Cardiac septum (tissue), 1 donor: ENCODE measurements at places on chromosomes 6 and 20. TPM values are rescaled to one million over a fixed set of nuclear protein-coding genes. Genes with fewer than 3 reads are reported as not detected.

GRCh38 chr6:85424981-85425380 lies 24.9 kb upstream of the NT5E start:
- no peak for DNase-seq

DNA sequence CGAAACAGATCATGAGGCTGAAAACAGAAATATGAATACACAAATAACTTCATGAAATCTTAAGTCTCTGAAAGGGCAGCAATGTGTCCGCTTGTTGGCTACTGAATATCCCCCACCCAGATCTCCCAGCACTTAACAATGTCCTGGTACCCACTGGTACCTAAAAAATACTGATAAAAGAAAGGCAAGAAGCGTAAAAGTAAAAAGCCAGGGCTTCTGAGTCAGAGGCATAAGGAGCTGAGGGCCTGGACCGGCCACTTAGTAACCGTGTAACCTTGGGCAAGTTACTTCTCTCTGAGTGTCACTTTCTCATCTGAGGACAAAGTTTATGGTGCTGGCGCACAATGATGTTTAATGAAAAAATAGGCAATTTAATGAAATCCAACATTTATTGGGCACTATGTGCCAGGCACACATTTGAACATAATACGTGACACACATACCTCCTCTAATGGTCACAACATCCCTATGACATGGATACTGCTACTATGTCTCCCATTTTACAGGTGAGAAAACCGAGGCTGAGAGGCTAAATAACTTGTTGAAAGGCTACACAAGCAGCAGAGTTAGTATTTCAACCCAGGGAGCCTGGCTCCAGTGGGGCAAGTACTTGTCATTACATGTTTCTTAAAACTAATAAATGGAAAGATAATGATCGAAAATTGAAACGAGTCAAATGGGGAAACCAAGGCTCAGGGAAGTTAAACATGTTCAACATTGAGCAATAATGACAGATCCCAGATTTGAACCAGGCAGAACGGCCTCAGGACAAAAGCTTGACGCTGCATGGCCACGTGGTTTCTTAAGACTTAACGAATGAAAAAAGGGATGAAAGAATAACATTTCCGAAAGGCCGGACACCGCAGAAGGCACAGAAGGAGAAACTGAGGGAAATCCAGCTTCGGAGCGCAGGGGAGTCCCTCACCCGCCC lies 828 bp downstream of the TP53RK start:
- no peak for DNase-seq

The RRBP1 gene
- 46.7 TPM for total RNA-seq

The PCSK2 gene
- total RNA-seq: 0.35 TPM

DNA sequence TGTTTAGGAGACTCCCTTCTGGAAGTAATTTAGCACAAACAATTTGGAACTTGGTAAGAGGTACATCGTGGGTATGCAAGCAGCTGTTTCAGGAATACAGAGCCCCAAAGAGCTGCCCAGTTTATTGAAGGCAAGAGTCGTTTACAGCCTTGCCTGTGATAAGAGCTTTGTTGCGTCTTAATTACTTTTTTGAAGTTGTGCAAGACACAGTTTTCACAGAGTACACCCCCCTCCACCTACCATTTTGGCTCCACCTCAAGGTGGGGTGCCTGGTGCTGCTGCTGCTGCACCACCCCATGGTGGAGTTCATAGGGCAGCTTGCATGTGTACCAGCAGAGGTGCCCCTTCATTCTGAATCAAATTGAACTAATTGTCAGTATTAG lies 296.1 kb downstream of the ZFAND3 start:
- DNase-seq: no peak

DNA sequence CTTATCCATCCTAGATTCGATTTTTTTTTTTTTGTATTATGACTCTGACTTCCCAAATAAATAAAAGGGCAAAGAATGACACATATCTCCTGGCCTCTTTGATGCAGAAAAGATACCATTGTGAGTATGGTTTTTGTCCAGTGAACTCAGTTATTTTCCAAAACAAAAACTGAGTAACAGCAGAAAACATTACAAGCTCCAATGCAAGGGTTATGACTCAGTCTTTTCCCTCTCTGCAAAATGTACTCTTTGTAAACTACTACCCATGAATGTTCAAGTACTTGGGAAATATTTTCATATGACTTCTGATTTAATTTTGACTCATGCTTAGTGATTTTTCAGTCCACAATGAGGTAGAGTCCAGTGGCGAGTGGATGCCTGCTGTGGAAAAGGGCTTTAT lies 355.3 kb downstream of the RNF144B start:
- no peak for DNase-seq

- DNase-seq: no peak
Observed at GRCh38 chr6:40336940-40337760, 250.0 kb downstream of the LRFN2 start.

DNA sequence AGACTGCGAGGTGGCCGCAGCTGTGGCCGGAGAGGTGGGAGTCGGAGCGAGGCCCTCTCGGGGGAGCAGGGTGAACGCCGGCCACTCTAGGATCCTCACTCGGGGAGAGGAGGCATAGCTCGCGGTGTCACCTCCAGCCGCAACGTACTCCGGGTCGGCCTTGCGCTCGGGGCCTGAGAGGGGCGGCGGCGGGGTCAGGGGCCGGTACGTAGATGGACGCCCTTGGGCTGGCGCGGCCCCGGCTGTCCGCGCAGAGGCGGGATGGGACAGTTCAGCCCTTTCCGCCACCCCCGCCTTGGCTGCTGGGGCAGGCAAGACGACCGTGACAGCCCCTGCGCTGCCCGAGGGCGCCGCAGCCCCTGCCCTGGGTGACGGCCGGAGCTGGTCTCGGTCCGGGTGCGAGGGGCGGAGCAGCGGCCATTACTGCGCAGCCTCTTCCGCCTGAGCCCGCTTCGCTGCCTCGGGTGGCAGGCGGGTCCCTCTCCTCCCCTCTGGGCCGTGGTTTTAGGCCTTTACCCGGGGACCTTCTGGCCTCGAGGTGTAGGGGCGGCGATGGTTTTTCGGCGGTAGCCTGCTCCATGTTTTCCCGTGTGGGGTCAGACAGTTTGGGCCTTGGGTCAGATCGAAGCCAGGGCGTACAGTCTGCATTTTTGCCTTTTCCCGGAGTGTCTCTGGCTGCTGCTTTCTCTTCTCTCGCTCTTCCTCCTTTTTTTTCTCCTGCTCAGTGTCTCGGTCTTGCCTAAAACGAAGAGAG lies 405 bp downstream of the RNF146 start:
- DNase-seq: peak; percentile 83

GRCh38 chr6:37699138-37699766 lies 1.6 kb upstream of the MDGA1 start:
- DNase-seq: no peak

The TPBG gene
- 4.9 TPM for total RNA-seq

The BEND3 gene
- 2.1 TPM for total RNA-seq

DNA sequence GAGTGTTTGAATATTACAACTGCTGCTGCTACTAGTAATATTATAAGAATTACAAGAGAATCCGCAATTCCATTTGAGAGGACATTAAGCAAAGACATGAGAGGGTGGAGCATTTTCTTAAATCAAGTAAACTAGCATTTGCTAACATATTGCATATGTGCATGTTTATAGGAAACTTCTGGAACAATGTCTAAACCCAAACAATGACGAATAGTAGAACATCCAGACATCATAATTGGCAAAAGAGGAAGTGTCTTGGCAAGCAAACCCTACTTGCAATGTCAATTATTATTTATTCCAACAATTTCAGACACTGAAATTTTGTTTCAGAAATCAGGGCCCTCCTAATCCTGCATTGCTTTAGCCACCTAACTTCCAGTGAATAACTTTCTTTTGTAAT lies 1155.3 kb upstream of the GJE1 start:
- no peak for DNase-seq

- DNase-seq: no peak
Observed at GRCh38 chr6:52635049-52635577, 35.8 kb upstream of the TMEM14A start.

The DEFB124 gene
- total RNA-seq: not detected

The TIAM2 gene
- 20.1 TPM for total RNA-seq

DNA sequence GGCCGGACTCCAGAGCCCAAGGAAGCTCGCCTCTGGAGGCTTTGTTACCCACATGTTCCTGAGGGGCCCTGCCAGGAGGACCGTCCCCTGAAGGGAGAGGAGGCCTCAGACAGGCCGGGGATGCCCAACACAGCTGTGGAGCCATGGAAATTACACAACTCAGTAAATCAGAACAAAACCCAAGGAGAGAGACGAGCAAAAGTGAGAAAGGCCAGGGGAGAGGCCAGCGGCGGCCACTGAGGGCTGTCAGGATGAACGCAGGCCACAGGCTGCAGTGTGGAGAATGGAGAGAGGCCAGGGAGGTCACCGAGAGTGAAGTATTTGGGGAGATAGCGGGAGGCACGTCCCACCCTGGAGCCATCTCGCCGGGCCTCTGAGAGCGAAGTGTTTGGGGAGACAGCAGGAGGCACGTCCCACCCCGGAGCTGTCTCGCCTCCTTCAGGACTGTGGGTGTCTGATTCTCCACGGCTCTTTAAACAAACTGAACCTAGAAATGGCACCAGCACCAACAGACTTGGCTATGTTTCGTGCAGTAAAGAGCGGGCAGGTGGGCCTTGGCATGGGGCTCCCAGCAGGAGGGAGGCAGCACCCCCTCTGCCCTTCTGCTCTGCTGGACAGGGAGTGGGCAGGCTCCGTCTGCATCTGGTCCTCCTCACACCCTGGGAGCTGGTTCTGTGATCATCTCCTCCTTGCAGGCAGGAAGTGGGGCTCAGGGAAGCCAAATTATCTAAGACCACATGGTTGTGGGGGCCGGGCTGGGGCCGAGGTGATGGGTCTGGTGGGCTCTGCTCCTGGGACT lies 91.0 kb downstream of the YTHDF1 start:
- peak; percentile 54 for DNase-seq
